ENCODE measurements at places on chromosomes 6 and 20.

DNA sequence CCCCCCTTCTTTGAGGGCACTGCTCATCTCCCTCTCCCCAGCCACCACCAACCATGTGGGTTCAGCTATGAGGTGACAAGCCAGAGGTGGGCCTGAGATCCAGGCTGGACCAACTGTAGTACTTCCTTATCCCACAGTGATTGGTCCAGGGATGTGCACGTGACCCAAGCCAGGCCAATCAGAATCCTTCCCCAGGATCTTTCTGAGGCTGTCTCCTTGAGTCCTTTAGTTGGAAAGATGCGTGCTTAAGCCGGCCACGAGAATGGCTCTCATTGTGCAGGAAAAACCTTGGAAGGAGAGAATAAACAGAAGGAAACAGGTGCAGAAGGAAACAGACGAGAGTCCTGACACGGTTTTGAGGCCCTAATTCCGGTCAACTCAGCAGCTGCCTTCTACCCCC lies 39.2 kb downstream of the ZC3H12D start:
- DNase-seq: no peak

DNA sequence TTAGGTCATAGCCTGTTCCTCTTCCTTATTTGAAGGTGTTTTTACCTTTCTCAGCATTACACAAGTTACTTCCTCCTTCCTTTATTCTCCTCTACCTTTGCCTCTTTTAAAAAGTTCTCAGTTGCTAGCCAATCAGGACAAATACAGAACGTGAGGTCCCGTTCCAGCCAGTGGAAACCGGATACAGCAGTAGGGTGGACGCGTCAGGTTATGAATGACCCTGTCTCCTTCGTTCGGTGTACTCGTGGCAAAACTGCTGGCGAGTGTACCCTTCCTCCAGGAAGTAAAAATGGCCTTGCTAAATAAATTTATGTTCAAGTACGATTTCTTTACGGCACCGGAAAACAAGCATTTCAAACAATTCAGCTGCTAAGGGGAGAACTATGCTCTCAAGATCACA lies 77.0 kb upstream of the MLN start:
- DNase-seq: no peak

DNA sequence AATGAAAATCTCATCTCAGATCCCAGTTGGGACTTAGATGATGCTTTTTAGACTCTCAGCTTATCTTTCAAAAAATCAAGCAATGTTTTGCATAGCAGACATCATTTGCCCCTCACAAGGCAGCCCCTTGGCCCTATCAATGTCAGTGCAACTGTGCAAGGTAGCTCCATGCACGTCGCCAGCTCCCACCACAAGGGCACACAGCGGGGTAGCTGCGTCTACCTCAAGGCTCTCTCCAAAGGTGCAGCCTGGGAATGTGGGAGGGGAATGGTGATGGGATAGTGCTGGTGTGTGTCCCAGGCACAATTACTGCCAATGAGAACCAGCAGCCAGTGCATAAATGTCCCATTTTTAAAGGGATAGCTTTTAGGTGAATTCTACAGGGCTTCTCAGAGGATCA lies 137.5 kb upstream of the SYNDIG1 start:
- no peak for DNase-seq

DNA sequence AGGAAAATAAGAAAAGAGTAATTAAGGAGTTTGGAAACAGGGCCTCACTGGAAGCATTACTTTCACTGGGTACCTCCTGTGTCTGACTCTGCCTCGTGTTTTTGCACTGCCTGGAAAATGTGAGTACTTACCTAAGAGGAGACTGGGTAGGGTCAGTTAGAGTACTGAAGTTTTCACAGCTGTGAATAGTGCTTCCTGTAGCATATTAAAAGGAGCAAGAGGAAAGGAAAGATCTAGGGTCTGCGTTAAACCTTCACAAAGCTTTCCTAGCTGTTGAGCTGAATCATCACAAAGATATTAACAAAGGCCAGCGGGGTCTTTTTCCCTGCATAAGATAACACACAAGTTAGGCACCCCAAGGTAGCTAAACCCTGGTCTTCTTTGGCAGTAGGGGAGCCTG lies 82.3 kb downstream of the MLIP start:
- no peak for DNase-seq

DNA sequence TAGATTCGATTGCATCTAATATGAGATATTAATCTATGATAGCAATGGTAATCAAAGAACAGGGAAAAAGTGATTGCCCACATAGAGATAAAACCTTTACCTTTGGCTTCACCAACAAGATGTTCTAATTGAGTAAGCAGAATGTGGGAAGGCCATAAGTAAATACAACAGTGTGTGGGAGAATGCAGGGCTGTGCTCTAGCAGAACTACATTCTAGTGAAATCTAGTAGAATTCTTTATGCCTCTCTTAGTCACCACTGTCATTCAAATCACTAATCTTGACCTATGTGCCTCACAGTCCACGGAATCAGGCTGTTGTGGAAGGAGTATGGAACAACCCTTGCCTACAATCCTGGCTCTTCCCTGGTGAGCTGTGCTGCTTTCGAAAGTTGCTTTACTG lies 30.4 kb upstream of the MCM9 start:
- no peak for DNase-seq

- DNase-seq: no peak
Observed at GRCh38 chr20:61968036-61968810, 97.5 kb downstream of the TAF4 start.

GRCh38 chr6:14739827-14740226 lies 506.0 kb upstream of the JARID2 start:
- DNase-seq: no peak

DNA sequence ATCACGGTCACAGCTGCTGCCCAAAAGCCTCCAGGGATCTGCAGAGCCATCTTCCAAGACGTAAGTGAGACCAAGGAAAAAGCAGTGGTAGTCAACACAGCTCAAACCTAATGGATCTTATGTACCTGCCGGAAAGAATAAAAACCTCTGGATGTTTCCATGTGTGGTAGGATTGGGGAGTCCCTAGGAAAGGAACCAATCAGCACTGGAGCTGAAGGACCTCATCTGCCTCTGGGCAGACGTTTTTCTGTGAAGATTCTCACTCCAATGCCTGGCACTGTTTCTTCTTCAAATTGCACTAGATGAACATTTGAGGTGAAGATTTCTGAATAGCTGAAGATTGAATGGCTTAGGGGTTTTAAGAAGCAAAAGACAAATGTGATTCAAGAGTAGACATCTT lies at the start of gene HLA-DQB2:
TSS of gene HLA-DQB2 (minus strand) at position 112 of the 400 bp plus-strand sequence. CDS start at position 50, 62 bp downstream.
- no peak for DNase-seq

GRCh38 chr6:147285087-147285855 lies 81.1 kb downstream of the STXBP5 start:
- DNase-seq: no peak

GRCh38 chr6:143822584-143823024 lies 20.5 kb upstream of the LTV1 start:
- no peak for DNase-seq

DNA sequence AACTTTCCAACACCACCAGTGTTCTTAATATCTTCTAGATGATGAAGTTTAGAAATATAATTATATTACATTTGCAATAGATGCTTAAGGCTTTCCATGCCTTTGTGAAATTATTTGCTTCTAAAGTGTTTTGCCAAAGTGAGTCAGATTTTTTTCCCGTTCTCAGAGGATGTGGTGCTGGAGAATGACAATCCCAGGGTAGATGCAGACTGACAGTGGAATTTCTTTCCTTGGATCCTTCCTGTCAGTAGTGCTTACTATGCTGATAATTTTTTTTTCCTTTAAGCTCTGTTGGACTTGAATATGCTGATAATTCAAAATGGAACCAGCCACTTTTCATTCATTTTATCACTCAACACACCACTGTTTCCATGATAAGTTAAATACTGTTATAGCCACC lies 59.9 kb upstream of the SOX4 start:
- no peak for DNase-seq

DNA sequence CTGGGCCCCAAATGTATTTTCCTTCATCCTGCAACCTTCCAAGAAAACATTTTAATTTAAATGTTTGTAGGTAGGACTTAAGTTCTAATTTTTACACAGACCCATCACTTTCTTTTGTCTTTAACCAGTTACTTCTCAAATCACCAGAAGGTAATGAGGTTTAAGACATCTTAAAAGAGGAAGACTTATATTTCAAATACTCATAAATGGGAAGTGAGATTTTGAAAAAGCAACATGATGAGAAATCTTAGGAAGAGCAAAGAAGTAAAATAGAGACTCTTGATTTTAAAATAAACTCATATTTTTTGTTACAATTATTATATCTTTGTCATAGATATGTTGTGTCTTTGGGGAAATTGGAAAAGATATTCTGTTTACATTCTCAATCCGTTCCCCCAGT lies 82.3 kb downstream of the SYNE1 start:
- DNase-seq: no peak

GRCh38 chr6:78390066-78390465 lies 477.3 kb upstream of the IRAK1BP1 start:
- DNase-seq: no peak

DNA sequence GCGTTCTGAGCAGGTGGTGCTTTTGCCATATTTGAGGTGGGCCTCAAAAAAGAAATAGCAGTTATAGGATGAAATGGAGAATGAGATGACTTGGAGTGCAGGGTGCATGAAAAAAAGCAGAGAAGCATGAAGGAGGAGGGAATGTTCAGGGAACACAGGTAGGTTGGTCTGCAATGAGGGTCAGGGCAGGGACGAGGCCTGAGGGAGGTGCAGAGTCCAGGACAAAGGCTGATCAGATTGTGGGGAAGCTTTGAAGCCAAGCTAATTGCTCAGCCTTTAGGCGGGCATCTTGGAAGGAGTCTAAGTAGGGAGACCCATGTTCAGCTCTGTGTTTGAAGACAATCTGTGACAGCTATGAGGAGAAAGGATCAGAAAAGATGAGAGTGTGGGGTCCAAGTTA lies 12.0 kb downstream of the TRAM2 start:
- DNase-seq: no peak

DNA sequence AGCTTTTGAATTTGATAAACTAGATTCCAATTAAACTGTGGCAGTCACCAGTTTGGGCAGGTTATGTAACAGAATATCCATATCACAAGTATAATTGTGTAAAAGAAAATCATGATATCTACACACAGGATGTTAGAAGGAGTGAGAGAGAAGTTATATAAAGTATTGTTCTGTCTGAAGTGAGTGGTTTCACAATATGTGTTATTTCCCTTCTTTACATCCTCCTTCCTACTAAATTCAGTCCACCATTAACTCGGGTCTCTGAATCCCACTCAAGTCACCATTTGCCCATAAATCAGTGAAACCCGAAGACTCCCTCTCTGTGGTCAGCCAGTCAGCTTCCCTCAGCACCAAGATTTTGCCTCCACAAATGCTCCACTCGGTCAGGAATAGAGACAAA lies 796 bp downstream of the HLA-DQB1 start:
- DNase-seq: no peak

DNA sequence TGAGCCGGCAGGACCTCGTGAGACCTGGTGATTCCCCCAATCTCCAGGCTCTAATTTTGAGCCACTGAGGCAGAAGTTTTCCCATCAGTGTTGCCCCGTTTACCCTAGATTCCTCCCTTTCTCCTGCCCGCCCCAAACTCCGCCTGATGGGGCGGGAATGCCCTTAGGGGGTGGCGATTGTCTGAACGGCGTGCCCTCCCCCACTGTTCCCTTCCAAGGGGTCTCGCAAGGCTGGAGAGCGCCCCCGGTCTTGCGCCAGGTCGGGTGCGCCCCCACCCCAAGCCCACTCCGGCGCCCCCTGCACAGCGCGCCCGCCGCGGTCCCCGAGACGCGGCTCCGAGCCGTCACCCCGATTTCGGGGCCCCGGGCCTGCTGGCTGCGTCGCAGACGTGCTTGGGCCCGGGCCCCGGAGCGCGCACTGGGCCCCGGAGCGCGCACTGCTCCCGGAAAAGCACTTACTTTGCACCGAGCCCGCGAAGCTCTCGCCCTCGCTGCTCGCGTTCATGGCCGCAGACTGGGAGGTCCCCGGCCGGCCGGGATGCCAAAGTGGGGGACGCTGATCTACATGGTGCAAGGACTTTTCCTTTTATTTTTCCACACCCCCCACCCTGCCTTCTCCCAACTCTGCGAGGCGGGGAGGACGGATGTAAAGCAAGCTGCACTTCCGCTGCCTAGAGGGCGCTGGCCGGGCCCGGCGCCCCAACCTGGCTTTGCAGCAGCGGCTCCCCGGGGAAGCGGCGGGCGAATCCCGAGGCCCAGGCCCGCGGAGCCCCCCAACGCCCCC lies at the start of gene ZFP64:
TSS of gene ZFP64 (minus strand) at position 648 of the 784 bp plus-strand sequence. CDS start at position 505, 143 bp downstream.
- peak; percentile 54 for DNase-seq

DNA sequence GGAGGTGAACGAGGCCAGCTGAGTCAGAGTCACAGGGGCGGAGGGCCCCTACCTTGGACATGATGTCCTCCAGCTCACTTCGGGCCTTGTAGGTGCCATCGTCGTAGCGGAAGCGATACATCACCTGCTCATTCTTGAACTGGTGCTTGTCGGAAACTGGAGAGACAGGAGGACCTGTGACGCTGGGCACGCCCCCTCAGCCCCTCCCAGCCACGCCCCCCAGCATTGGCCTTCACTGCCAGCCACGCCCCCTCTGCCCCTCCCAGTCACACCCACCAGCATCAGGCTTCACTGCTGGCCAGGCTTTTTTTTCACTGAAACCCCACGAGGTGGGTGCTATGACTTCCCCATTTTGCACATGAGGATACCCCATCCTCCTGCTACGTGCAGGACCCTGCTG lies 148.2 kb downstream of the PREX1 start:
- DNase-seq: no peak

- DNase-seq: no peak
Observed at GRCh38 chr6:159068904-159069578, 24.2 kb upstream of the TAGAP start.

- no peak for DNase-seq
Observed at GRCh38 chr6:158011478-158011920, 29.8 kb downstream of the SYNJ2 start.

DNA sequence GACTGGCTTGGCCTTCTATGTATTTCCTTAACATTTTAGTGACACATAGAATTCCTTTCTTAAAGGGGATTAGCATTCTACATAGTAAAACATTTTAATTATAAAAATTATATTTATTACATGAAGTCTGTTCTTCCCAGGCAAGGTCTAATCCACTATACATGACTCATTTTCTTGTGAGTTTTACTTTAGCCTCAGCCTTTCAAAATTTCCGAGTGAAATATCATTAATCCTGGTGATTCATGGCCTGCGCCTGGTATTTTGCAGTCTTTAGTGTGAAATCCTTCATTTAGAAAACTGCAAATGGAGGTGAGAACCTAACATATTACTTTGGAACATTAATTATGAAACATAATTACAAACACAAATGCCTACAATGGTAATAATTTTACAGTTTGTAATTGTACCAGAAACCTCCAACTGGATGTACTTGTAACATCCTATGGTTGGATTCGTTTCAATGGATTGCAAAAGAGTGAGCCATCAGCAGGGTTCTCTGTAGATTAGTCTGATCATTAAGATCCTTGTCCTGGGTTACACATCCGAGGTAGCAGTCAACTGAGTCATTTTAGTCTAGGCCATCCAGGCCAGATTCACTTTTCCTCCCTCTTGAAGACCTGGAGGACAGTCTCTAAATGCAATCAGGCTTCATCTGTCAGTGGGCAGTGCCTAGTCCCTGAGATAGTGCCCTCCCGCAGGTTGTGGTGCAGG lies 272.0 kb downstream of the PACRG start:
- DNase-seq: no peak

DNA sequence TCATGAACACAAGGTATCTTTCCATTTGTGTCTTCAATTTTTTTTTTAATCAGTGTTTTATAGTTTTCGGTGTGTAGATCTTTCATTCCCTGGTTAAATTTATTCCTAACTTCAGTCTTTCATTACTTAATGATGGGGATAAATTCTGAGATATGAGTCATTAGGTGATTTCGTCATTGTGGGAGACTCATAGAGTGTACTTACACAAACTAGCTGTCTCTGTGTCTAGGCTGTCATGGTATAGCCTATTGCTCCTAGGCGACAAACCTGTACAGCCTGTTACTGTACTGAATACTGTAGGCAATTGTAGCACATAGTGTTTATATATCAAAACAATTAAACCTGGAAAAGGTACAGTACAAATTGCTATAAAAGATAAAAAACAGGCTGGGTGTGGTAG lies 42.1 kb downstream of the SMAP1 start:
- DNase-seq: no peak
